ENCODE measurements at places on chromosomes 7 and 10. TPM values are rescaled to one million over a fixed set of nuclear protein-coding genes. Genes with fewer than 3 reads are reported as not detected.
A peak's percentile ranks its signal among the peaks of the same experiment; 100 is the strongest.

GRCh38 chr10:103828587-103829197 lies 26.7 kb downstream of the SH3PXD2A start:
- peak overlapping the region; percentile 3 for H3K27ac ChIP-seq
- no peaks in the 10 kb centered on the region for H3K36me3 ChIP-seq
- no peaks in the 10 kb centered on the region for H3K27me3 ChIP-seq
- H3K4me1 ChIP-seq, result peaks cover 11% of the 10 kb centered on the region
- H3K4me3 ChIP-seq, result no peak overlapping the region
- DNase-seq, result peak; percentile 55

The CCDC3 gene
- total RNA-seq, result 21.2 TPM

The CNPY1 gene
- 0.66 TPM for total RNA-seq

The NKX6-2 gene
- total RNA-seq, result 11.6 TPM

The NEUROG3 gene
- total RNA-seq, result not detected

GRCh38 chr10:69229616-69229916 lies 9.4 kb downstream of the HKDC1 start:
- H3K36me3 ChIP-seq, result no peaks in the 10 kb centered on the region
- H3K27ac ChIP-seq, result no peak overlapping the region
- no peak overlapping the region for H3K4me3 ChIP-seq
- H3K4me1 ChIP-seq, result peaks cover 6% of the 10 kb centered on the region
- peaks cover 4% of the 10 kb centered on the region for H3K27me3 ChIP-seq
- DNase-seq, result no peak

The BCCIP gene
- 39.8 TPM for total RNA-seq

The SEPTIN7 gene
- 544 TPM for total RNA-seq

DNA sequence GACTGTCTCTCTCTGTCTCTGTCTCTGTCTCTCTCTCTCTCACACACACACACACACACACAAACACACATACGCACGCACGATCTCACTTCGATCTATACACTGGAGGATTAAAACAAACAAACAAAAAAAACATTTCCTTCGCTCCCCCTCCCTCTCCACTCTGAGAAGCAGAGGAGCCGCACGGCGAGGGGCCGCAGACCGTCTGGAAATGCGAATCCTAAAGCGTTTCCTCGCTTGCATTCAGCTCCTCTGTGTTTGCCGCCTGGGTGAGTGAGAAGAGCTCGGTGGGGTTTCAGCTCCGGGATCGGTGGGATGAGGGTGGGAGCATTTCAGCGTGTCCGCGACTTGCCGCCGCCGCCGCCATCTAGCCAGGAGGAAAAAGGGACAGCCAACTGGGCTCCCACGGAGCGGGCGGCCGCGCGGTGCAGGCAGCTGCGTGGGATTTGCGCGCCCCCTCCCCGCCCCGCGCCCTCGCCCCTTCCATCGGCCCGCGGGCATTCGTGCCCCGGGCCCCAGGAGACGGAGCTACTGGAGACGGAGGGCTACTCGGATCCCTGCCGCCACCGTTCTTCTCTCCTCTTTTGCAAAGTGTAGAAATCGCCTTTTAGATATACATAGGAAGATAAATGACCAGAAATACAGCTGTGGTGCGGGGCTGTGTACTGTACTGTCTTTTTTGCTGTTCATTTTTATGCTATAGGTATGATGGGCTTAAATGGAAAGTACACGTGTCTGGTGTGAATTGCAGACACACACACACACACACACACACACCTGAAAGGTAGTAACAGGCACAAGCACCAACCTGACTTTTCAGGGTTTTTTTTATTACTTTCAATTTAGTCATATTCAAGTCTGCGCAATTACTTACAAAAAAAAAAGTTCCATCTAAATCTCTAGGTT lies 581 bp downstream of the PTPRZ1 start:
- no peaks in the 10 kb centered on the region for H3K27me3 ChIP-seq
- DNase-seq, result no peak
- peak overlapping the region; percentile 95 for H3K4me3 ChIP-seq
- no peaks in the 10 kb centered on the region for H3K36me3 ChIP-seq
- H3K4me1 ChIP-seq, result peaks cover 3% of the 10 kb centered on the region

The GPNMB gene
- total RNA-seq, result 42.5 TPM

DNA sequence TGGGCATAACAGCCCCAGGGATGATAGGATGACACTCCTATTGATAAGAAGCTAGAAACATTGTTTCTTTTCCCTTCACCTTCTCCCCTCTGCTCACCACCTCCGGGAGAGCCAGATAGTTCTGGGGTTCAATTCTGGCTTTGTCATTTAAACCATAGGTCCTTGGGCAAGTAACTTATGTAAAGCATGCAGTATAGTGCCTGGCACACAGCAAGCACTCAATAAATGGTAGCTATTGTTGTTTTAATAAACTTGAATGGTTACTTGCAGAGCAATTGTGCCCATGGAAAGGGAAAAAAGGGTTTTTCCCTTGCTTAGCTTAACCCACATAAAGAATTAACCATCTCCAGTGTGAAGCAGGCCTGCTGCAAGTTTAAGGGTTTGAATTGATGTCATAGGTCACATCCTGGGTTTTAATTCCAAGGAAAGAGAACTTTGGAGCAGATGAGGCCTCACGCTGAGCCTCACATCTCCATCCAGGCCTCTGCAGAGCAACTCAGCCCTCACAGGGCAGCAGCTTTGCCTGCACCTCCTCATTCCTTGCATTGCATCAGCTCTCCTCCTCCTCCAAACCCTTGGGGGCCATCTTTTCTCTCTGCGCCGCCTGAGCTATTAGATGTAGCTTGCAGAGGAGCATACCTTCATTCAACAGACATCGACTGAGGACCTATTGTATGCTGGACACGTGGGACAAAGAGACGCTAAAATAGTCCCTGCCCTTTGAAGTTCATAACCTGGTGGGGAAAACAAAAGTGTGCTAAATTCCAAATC lies 22.9 kb downstream of the ZNF775 start:
- DNase-seq, result no peak
- H3K27me3 ChIP-seq, result no peaks in the 10 kb centered on the region
- peaks cover 33% of the 10 kb centered on the region for H3K36me3 ChIP-seq
- peaks cover 60% of the 10 kb centered on the region for H3K4me1 ChIP-seq
- peak overlapping the region; percentile 6 for H3K27ac ChIP-seq

The KIAA1217 gene
- 26.7 TPM for total RNA-seq

- no peak overlapping the region for H3K27ac ChIP-seq
- no peaks in the 10 kb centered on the region for H3K4me1 ChIP-seq
- no peaks in the 10 kb centered on the region for H3K27me3 ChIP-seq
- no peaks in the 10 kb centered on the region for H3K36me3 ChIP-seq
Measured at GRCh38 chr10:126430512-126430911, 42.2 kb upstream of the ADAM12 start.

The NPY4R gene
- 0.30 TPM for total RNA-seq

GRCh38 chr7:151631570-151631952 lies 111.9 kb upstream of the RHEB start:
- H3K27me3 ChIP-seq, result no peaks in the 10 kb centered on the region
- no peaks in the 10 kb centered on the region for H3K36me3 ChIP-seq
- peaks cover 30% of the 10 kb centered on the region for H3K4me1 ChIP-seq
- peak overlapping the region; percentile 67 for H3K27ac ChIP-seq
- DNase-seq, result no peak

The CPEB3 gene
- 9.0 TPM for total RNA-seq
